Anterior cingulate cortex (tissue), 58 donors: ENCODE measurements at places on chromosomes 11 and 22.

GRCh38 chr11:12684816-12685215 lies 10.6 kb downstream of the TEAD1 start:
- DNase-seq: no peak

GRCh38 chr11:5081405-5081804 lies 12.0 kb downstream of the OR52E1 start:
- no peak for DNase-seq

DNA sequence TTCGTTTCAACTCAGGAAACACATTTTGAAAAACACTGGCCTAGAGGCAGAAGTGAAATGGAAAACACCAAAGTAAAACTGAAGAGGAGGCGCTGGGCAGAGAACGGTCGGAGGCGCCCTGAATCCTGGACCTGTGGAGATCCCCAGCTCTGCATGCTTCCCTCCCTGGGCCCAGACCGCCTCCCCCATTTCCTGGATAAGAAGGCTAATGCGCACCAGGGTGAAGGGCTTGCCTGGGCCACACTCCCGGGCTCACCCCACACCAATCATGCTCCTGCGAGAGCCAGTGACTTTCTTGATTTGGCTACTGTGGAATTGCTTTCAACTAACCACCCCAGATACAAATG lies 167.1 kb downstream of the CRYBB2 start:
- DNase-seq: no peak

GRCh38 chr22:46732513-46732912 lies 5.5 kb downstream of the CERK start:
- DNase-seq: no peak

- DNase-seq: no peak
These were observed 17.3 kb downstream of the TSPAN18 start for GRCh38 chr11:44743959-44744557.

DNA sequence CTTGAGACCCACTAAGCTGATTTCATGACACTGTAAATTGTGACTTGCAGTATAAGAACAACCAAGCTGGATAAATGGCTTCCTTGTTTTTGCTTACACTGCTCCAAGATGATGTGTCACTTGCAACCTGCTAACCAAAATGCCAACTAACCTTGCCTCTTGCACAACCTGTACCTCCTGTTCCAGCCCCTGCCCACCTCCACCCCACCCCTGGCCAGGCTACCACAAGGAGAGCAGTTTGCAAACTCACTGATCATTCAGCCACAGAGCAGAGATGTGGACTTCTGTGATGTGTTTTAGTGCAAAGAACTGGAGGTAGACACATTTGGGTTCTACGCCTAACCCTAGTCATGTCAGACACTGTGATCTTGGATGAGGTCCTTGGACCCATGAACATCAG lies 4.3 kb upstream of the APOL6 start:
- DNase-seq: no peak

DNA sequence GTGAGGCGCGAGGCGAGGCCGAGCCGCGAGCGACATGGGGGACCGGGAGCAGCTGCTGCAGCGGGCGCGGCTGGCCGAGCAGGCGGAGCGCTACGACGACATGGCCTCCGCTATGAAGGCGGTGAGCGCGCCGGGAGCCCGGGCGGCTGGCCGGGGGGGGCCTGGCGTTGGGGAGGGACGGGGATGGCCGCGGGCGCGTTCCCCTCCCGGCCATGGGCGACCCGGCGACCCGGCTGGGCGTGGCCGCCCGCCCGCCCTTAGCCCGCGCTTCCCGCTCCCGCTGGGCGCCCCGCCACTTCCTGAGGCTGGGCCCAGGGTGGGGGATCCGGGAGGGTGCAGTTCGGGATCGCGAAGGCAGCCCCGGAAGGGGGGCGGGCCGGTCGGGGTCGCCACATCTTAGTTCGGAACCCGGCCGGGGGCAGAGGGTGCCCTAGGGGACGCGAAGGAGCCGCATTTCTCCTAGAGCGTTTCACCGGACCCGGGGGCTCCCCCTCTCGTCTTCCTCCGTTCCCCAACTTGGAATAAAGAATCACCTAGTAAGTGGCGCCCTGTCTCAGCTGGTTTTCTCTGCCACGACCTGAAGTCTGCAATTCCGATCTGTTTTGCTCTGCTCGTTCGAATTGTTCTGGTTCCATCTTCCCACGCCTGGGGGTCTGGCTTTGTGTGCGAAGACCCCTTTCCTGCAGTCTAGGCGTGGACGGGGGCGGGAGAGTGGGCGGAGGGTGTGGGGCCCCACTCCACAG lies 536 bp downstream of the YWHAH start:
- DNase-seq: peak; percentile 70

- no peak for DNase-seq
These were observed 36.1 kb downstream of the GNB1L start for GRCh38 chr22:19818324-19819207.

- DNase-seq: no peak
These were observed 3.4 kb upstream of the NXPE1 start for GRCh38 chr11:114563077-114563476.

DNA sequence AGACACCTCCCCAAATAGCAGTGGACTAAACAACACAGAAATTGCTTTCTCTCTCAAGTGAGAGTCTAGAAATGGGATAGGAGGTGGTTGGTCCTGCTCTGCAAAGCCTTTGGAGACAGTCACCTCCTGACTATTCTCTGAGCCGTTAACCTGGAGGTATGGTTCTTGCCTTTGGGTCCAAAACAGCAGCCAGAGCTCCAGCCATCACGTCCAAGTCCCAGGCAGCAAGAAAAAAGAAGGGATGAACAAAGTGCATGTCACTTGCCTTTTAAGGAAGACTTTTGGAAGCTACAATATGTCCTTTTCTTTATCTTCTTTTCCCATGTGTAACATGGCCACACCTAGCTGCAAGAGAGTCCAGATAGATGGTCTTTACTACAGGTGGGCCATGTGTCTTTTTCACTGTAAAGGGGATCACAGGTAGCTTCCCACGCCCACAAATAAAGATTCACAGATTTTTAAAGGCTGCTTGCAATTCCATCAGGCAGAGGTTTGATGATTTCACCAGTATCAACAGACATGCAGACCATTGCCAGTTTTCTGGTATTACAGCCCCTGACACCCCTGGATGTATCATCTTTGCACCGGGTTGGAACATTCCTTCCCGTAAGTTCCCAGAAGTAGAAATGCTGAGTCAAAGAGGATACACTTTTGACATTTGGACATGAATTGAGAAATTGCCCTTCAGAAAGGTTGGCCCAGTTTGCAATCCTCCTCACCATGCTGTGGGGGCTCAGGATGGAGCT lies 66.0 kb downstream of the MYEOV start:
- no peak for DNase-seq

- DNase-seq: no peak
These were observed 14.3 kb upstream of the PMM1 start for GRCh38 chr22:41603873-41604332.

GRCh38 chr11:15327786-15328231 lies 213.1 kb downstream of the INSC start:
- peak; percentile 5 for DNase-seq

DNA sequence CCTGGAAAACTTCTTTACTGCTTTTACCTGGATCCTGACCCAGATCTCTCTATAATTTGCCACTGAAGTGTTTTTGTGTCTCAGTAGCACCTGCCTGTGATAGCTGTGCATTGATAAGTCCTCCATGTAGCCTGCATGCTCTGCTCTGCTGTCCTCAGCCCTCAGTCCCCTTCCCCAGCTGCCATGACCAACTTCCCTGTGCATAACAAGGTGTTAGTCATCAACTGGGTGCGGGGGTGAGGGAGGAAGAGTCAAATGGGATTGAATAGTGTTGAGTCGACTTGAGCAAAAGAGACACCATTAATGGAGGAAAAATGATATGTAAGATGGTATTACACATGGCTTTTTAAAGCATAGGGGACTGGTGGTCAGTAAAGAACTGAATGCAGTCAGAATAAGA lies 92.2 kb upstream of the PLET1 start:
- no peak for DNase-seq

DNA sequence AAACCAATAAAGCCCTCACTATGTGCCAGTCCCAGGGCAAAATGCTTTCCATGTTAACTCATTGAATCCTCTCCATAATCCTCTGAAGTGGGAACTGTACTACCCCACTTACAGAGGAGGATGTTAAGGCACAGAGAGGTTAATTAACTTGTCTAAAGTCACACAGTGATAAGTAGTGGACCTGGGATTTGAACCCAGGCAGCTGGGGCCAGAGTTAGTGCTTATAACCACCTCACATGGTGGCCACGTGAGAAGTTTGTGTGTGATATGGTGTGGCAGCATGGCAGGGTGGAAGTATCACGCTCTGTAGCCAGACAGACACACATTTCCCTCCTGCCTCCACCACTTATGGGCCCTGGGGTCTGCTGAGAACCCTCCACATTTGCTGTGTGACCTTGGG lies 16.5 kb downstream of the PARVG start:
- DNase-seq: no peak

- DNase-seq: no peak
These were observed 4.3 kb upstream of the ZBED4 start for GRCh38 chr22:49849161-49850020.
